ENCODE measurements at places on chromosomes 6 and 20.

- no peak for DNase-seq
Measured at GRCh38 chr6:56915832-56916231, 39.1 kb upstream of the BEND6 start.

GRCh38 chr6:56497240-56497639, 145.4 kb downstream of the DST start:
- DNase-seq, result no peak

DNA sequence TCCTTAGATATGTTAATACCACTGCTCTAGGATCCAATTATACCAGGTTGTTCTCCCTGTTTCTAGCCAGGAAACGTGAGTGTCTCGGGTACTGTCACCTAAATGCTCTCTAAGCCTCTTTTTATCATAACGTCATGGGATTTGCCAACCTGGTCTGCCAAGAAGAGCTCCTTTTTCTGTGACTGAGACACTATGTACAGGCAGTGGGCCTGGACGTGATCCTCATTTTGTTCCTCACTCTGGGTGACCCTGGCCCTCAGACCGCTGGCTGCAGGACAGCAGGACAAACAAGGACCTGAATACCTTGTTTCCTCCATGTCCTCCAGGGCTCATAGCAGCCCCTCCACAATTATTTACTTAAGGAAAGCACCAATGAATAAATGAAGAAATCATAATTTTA, 69.1 kb downstream of the CD164 start:
- no peak for DNase-seq

DNA sequence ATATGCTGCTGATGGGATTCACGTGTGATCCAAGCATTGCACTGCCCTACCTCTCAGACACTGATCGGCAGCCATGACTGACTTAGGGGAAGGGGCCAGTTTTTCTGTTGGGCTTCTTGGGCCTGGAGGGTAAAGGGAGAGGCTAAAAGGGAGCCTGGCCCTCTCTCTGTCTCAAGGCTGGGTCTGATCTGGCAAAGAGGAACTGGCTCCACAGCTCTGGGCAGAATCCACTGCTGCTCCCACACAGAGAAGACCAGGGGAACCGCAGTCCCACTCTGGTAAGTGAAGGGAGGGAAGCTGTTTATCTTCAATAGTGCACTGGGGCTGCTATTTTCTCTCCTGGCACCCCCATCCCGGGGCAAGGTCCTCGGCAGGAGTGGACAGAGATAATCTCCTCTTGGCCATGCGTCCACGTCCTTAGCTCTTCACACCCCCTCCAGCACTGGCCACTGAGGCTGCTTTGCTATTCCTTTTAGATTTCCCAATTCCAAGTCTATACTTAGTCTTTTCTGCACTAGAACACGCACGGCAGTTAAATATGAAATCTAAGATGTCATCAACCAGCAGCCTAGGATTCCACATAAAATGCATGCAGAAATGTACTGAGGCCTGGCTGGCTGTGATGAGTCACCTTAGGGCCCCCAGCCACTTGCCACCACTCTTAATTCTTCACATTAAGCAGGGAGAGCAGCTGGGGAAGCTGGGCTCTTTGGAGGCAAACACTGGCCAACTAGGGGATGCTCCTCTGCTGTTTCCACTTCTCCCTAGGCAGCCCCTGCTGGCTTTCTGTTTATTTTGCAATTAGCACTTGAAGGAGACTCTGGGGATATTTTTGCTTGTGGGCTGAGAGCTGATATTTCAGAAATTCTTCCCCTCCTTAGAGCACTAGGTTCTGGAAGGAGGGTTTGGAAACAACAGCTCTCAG, 87.8 kb upstream of the ARMC2 start:
- DNase-seq, result no peak

DNA sequence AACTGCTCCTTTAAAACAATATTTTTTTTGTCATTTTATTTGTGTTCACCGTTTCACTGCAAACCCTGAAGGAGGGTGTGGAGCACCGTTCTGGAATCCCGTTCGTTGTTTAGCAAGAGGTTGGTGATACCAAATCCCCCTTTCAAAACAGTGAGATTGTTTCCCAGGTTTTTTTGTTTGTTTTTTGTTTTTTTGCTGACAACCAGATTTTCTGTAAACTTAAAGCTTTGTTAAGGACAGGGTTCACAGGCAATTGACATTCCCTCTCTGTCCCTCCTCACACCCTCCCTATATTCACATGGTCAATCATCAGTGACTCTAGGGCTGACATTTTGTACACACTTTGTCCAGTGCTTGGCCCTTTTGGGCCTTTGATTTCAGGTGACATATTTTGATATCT, 21.0 kb upstream of the MROH8 start:
- no peak for DNase-seq

DNA sequence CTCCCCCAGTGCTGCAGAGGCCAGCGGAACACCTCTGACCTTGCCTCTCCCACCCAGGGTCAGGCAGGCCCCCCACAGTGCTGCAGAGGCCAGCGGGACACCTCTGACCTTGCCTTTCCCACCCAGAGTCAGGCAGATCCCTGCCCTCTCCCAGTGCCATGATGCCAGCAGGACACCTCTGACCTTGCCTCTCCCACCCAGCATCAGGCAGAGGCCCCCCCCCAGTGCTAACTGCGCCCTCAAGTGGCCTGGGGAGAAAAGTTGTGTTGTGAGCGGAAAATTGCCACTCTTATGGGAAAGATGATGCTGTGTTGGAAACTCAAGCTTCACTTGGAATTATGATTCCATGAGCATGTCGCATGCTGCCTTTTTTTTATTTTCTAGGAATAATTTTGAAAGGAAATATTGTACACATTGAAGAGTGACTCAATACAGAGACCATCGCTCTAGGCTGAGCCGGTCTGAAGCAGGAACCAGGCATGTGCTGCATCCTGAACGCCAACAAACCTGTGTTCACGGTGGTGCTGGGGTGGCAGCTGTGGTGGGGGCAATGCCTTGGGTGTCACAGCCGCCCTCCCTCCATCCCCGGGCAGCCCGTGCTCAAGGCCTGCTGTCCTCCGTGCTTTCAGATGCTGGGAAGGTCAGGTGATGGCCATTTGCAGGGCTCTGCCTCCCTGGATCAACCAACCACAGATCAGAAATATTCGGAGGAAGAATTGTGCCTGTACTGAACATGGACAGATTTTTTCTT, 98.6 kb downstream of the CDH4 start:
- no peak for DNase-seq

- no peak for DNase-seq
Measured at GRCh38 chr20:19802492-19803158, 44.6 kb downstream of the RIN2 start.

GRCh38 chr6:22884456-22884855, 315.1 kb downstream of the HDGFL1 start:
- no peak for DNase-seq

- DNase-seq, result no peak
Measured at GRCh38 chr6:106855117-106855516, 119.4 kb downstream of the CD24 start.

DNA sequence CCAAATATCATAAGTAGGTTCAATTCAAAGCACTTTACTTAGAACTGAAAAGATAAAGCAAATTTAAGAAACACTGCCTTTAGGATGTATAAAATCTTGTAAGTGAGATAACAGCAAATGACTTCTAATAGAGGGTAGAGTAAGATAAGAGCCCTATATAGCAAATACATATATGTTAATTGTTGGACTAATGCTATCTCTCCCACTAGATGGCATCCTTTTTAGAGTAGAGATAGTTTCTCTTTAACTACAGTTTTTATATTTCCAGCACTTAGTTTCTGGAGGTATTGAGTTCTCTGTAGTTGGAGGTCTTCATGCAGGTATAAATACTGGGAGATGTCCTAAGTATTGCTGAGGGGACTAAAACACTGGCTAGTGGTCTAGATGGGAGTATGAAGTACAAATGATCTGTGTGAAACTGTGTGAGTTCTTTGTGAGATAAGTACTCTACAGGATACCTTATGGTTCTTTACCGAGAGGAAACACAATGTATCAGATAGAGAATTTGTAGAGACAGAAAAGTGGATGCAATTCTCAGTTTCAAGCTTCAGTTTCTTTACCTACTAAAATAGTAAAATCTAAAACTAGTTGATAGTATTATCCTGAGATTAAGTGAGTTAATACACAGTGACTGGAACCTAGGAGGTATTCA, 399.3 kb downstream of the KHDRBS2 start:
- DNase-seq, result no peak
